Adrenal gland (tissue), 19 donors: ENCODE measurements at places on chromosomes 12 and 14. TPM values are rescaled to one million over a fixed set of nuclear protein-coding genes. Genes with fewer than 3 reads are reported as not detected.

Gene CCDC184
- 8.8 TPM for total RNA-seq

Gene CBLN3
- total RNA-seq: 6.0 TPM

Gene GPR65
- total RNA-seq: 0.18 TPM

Gene NGB
- total RNA-seq: 13.0 TPM

Gene TPPP2
- total RNA-seq: not detected

DNA sequence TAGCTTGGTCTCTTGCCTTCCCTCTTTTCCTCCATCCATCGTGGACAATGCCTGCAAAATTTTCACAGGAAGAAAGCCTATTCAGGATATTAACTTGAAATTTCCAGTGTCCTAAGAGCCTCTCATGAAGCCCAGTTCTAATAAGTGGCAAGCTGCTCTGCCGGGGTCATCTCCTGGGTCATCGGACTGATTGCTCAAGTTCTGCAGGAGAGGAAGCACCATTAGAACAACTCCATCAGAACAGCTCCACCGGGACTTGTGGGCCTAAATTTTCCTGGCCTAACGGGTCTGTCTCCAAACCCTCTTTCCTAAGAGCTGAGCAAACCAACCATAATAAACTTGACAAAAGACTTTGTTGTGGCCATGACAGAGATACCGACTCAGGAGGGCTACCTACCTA, 13.9 kb downstream of the ERG28 start:
- H3K36me3 ChIP-seq: peaks cover 41% of the 10 kb centered on the region
- no peak for DNase-seq
- H3K27me3 ChIP-seq: no peaks in the 10 kb centered on the region
- H3K4me1 ChIP-seq: peaks cover 8% of the 10 kb centered on the region
- peak overlapping the region; percentile 75 for H3K27ac ChIP-seq

DNA sequence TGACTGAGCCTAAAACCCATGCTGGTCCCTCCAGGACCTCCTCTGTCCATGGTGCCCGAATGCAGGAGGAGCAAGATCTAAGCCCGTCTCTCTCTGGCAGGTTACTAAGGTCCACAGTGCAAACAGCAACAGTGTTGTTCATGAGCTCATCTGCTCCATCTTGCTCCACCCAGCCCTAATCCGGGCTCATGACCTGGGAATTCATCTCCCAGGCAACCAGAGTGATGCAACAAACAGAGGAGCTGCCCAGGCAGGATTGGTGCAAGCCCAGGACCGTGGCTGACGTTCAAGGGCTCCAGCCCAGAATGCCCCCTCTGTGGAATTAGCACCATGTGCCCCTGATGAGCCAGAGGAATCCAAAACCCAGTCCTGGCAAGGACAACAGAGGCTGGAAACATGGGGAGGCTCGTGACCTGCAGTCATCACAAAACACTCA, 29.9 kb downstream of the HSPB8 start:
- H3K36me3 ChIP-seq: no peaks in the 10 kb centered on the region
- DNase-seq: no peak
- H3K27me3 ChIP-seq: no peaks in the 10 kb centered on the region
- H3K4me1 ChIP-seq: no peaks in the 10 kb centered on the region

DNA sequence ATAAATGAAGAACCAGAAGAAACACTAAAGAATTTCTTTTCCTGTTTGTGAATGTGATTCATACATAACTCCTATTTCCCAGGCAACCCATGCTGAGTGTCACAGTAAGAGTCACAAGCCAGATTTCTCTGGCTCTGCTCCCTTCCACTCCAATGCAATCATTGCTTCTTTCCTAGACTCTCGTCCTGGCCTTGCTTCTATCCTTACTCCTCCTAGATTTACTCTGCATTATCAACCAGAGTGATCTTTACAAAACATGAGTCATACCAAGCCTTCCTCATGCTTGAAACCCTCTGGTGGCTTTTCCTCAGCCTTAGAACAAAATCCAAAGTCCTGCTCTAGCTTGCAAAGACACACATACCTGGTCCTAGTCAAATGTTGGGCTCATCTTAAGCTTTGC, 13.3 kb downstream of the IL22 start:
- no peaks in the 10 kb centered on the region for H3K27me3 ChIP-seq
- no peak overlapping the region for H3K27ac ChIP-seq
- peaks cover 14% of the 10 kb centered on the region for H3K4me1 ChIP-seq
- H3K4me3 ChIP-seq: no peak overlapping the region
- no peaks in the 10 kb centered on the region for H3K36me3 ChIP-seq

- H3K27me3 ChIP-seq: no peaks in the 10 kb centered on the region
- peaks cover 16% of the 10 kb centered on the region for H3K4me1 ChIP-seq
- H3K27ac ChIP-seq: no peak overlapping the region
- no peaks in the 10 kb centered on the region for H3K36me3 ChIP-seq
These were observed 95.2 kb downstream of the PRKCH start for GRCh38 chr14:61416591-61416990.

DNA sequence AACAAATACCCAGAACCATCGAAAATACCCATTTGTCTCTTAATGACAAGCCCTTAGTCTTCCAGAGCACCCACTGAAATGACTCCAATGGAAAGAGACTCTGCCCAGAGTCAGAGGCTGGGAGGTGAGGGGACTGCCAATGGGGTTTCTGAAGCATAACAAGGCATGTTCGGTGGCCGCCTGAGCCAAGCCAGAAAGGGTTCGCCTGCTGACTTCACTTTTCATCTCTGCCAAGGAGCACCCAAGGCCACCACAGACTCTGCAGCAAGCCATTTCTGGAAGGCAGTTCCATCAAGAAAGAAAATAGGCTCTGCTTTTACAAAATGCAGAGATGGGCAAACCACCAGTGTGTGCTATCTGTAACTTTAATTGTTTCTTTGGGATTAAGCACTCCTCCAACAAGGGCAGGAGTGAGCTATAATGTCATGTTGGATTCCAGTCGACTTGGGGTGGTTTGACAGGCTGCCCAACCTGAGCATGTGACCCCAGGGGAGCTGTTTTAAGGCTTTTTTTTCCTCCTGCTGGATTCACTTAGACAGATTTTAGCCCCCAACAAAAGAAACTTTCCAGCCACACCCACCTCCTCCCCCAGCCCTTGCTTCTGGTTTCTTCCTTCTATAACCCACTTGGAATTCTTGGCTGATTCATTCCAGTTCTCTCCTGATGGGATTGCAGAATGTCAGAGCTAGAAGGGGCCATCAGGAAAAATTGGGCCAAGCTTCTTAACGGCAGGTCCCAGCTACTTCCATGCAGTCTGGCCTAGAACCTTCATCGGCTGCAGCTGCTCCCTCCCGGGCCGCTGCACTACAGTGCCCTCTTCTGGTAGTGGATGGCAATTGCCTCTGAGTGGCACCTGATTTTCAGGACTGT, 24.1 kb downstream of the CKAP4 start:
- no peaks in the 10 kb centered on the region for H3K36me3 ChIP-seq
- DNase-seq: peak; percentile 68
- H3K27ac ChIP-seq: no peak overlapping the region
- no peaks in the 10 kb centered on the region for H3K27me3 ChIP-seq

- no peak for DNase-seq
- no peaks in the 10 kb centered on the region for H3K36me3 ChIP-seq
- peaks cover 11% of the 10 kb centered on the region for H3K27me3 ChIP-seq
- H3K27ac ChIP-seq: peak overlapping the region; percentile 47
- peak overlapping the region; percentile 94 for H3K4me3 ChIP-seq
- peaks cover 24% of the 10 kb centered on the region for H3K4me1 ChIP-seq
These were observed 27.2 kb upstream of the GPR132 start for GRCh38 chr14:105092171-105093037.

- no peak for DNase-seq
- no peaks in the 10 kb centered on the region for H3K27me3 ChIP-seq
- no peak overlapping the region for H3K27ac ChIP-seq
- no peak overlapping the region for H3K4me3 ChIP-seq
These were observed 26.9 kb downstream of the ZFC3H1 start for GRCh38 chr12:71636704-71637115.

- peaks cover 5% of the 10 kb centered on the region for H3K4me1 ChIP-seq
- DNase-seq: no peak
- peak overlapping the region; percentile 74 for H3K27ac ChIP-seq
- H3K4me3 ChIP-seq: no peak overlapping the region
- no peaks in the 10 kb centered on the region for H3K27me3 ChIP-seq
These were observed 5.7 kb downstream of the HOXC8 start for GRCh38 chr12:54014377-54015017.

- no peak overlapping the region for H3K27ac ChIP-seq
- no peak overlapping the region for H3K4me3 ChIP-seq
- DNase-seq: no peak
- no peaks in the 10 kb centered on the region for H3K36me3 ChIP-seq
- H3K27me3 ChIP-seq: peaks cover 4% of the 10 kb centered on the region
- H3K4me1 ChIP-seq: no peaks in the 10 kb centered on the region
These were observed 508.1 kb downstream of the DIO2 start for GRCh38 chr14:79703209-79703608.
